ENCODE measurements at places on chromosomes 1 and 21.

GRCh38 chr1:206836111-206836510, 29.3 kb upstream of the IL20 start:
- DNase-seq: no peak

DNA sequence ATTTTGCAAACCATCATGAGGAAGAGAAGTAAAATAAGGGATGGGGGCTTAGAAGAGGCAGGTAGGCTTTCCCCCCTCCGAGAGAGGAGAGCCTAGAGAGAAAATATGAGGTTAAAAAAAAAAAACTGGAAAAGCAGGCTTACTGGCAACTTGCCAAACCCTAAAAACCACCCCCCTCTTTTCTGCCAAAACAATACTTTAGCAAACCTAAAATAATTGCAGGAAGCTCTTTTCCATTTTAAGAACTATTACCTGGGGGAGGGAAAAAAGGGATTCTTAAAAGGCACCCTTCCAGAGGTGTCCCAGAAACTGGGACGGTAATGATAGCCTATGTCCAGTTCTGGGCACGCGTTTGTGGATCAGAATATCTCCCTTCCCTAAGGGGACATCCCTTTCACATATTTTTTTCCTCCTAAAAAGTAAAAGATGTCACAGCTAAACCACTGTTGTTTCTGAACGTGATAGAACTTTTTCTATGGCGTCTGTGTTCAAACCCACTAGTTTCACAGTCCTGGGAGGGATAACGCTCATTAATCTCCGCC, 1.1 kb upstream of the NFIA start:
- no peak for DNase-seq

DNA sequence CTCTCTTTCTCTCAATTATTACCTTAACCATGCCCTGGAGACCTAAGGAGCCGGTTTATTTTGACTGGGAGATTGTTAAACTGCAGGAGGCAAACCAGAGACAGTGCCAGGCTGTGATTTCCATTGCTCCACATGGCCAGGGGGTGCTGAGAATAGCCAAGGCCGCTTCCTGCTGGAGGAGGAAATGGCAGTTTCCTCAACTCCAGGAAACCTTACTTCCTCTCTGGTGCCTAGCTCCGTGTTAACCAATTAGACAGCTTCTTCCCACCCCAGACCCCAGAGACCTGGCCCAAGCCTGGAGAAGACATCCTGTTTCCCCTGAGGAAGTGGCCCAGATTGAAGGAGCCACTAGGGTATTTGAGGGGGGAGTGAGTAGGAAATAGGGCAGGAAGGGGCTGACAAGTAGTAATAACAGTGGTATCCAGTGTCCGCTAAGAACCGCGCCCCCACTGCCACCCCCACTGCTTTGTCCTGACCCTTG, 161.2 kb downstream of the PLPP3 start:
- DNase-seq: no peak

GRCh38 chr1:2554621-2555387, 1.4 kb upstream of the TNFRSF14 start:
- peak; percentile 61 for DNase-seq
